ENCODE measurements at places on chromosomes 1 and 21. TPM values are rescaled to one million over a fixed set of nuclear protein-coding genes. Genes with fewer than 3 reads are reported as not detected.

ATG4C gene
- 12.3 TPM for total RNA-seq

KRTAP11-1 gene
- total RNA-seq, result not detected

IL22RA1 gene
- not detected for total RNA-seq

IQGAP3 gene
- 0.55 TPM for total RNA-seq

IL12RB2 gene
- 3.4 TPM for total RNA-seq

- no peak for DNase-seq
Measured at GRCh38 chr1:159889821-159890252, 10.1 kb downstream of the CFAP45 start.

JAM2 gene
- 13.3 TPM for total RNA-seq

HES2 gene
- 0.19 TPM for total RNA-seq

POU3F1 gene
- 0.19 TPM for total RNA-seq

DNA sequence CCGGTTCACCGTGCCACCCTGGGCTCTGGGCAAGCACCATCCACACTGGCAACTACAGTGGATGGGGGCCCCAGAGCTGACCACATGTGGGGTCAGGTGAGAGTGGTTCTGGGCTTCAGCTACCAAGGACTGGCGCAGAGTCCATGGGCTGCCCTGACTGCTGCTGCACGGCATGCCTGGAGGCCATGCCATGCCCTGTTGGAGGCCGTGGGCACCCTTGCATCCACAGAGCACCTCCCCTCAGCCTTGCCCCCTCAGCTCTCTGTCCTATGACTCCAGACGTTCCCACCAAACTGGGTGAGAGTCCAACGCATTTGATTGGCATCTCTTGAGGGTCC, 15.5 kb downstream of the MORN1 start:
- no peak for DNase-seq

CHRNB2 gene
- total RNA-seq, result not detected

MYOG gene
- not detected for total RNA-seq

DNA sequence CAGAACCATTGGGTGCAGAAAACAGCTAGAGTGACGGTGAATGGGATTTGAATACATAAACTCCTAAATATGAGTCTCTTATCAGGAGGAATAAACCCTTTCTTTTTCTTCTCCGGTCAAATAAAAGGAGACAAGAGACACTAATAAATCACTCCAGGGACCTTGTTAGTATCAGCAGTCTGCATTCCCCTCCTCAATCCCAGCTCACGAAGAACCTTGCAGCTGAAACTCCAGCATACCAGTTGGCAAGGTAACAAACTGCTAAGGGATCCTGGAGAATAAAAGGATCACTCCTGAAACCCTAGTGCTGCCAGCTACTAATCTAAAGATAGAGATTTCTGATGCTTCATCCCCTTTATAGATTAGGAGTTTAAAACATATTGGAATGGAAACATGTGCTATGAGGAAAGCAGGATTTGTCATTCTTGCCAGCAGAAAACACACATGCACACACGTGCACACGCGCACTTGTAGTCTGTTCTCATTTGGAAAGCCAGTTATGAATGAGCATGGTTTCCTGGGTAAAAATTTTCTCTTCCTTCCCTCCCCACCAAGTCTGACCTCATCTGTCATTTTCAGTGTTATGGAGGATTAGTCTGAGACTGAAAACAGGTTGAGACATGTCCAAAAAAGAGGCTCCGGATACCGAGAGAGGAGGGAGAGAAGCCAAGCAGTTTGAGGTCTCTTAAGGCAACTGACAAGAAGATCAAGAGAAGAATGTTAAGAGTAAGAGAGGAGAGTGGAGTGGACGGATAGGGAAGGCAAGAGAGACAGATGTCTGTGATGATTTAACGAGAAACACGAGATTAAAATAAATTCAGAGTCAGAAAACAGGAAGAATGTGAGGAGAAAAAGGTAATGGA, 10.9 kb downstream of the IER5 start:
- peak; percentile 3 for DNase-seq

GRCh38 chr21:40685141-40685540, 161.8 kb downstream of the DSCAM start:
- no peak for DNase-seq

DNA sequence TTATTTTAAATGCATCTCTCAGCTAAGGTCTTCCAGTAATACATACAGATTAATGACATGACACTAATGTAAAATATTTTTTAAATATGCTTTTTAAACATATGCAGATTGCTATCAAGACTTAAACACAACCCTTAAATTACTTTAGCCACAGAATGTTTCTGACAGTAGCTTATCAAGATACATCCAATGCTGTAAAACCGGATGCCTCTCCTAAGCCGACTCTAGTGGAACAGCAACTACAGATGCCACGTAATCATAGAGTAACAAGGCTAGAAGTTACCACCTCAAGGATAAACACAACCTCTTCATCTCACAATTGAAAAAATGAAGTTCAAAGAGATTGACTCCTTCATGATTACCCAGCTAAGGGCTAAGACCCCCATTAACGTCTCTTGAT, 68.4 kb downstream of the ZZZ3 start:
- no peak for DNase-seq

DNA sequence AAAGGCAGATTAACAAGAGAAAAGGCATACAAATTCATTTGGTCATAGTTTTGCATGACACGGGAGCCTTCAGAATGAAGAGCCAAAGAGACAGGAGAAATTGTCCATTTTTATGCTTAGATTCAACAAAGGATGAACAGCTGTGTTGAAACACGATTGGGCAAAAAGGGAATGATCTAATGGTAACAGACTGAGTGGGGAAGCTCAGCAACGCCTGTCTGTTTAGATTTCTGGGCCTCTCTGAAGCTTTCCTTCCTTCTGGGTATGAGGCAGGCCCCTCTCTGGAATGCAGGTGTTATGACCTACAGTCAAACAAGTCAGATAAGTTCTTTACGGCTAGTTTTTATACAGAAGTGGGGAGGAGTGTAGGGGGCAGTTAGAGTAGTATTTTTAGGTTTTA, 154.6 kb downstream of the RGS7 start:
- DNase-seq, result no peak

GRCh38 chr21:27817902-27818623, 851.2 kb upstream of the ADAMTS5 start:
- no peak for DNase-seq
